A549 treated with Hydrocortisone at 1 μM for 4 hours (cell line): ENCODE measurements at places on chromosomes 4 and X. TPM values are rescaled to one million over a fixed set of nuclear protein-coding genes. Genes with fewer than 3 reads are reported as not detected.

Gene SLC4A4
- 1.0 to 1.9 TPM (median 1.3 TPM) in 5 replicates for total RNA-seq

Gene MSL3
- 19.4 to 23.5 TPM (median 22.5 TPM) in 5 replicates for total RNA-seq

Gene NAP1L2
- 0.76 to 1.3 TPM (median 1.0 TPM) in 5 replicates for total RNA-seq

Gene CXCL1
- total RNA-seq, result 6.0 to 7.6 TPM (median 6.6 TPM) in 5 replicates

Gene HS6ST2
- 0.05 to 0.17 TPM (median 0.12 TPM) in 5 replicates for total RNA-seq

Gene ANOS1
- total RNA-seq, result 0.02 to 0.10 TPM (median 0.05 TPM) in 5 replicates

Gene SLIT2
- total RNA-seq, result 0.02 to 0.06 TPM in 2 of 5 replicates, not detected in the others

Gene AFM
- not detected in 5 replicates for total RNA-seq

Gene ODAPH
- not detected in 5 replicates for total RNA-seq

Gene RADX
- total RNA-seq, result 0.03 to 0.06 TPM (median 0.03 TPM) in 4 of 5 replicates, not detected in the other
